ENCODE measurements at places on chromosomes 7 and 10. TPM values are rescaled to one million over a fixed set of nuclear protein-coding genes. Genes with fewer than 3 reads are reported as not detected.
A peak's percentile ranks its signal among the peaks of the same experiment; 100 is the strongest.

The CADPS2 gene
- total RNA-seq = 41.2 TPM

The TRRAP gene
- 30.0 TPM for total RNA-seq

The H2BK1 gene
- total RNA-seq = not detected

The HOXA2 gene
- total RNA-seq = 0.86 TPM

The ATG9B gene
- 0.46 TPM for total RNA-seq

The ALOX5 gene
- 502 TPM for total RNA-seq

The UFSP1 gene
- 4.8 TPM for total RNA-seq

The CALN1 gene
- total RNA-seq = 0.24 TPM

The MRLN gene
- not detected for total RNA-seq

The ASNS gene
- total RNA-seq = 51.7 TPM

The DNA2 gene
- total RNA-seq = 9.3 TPM

DNA sequence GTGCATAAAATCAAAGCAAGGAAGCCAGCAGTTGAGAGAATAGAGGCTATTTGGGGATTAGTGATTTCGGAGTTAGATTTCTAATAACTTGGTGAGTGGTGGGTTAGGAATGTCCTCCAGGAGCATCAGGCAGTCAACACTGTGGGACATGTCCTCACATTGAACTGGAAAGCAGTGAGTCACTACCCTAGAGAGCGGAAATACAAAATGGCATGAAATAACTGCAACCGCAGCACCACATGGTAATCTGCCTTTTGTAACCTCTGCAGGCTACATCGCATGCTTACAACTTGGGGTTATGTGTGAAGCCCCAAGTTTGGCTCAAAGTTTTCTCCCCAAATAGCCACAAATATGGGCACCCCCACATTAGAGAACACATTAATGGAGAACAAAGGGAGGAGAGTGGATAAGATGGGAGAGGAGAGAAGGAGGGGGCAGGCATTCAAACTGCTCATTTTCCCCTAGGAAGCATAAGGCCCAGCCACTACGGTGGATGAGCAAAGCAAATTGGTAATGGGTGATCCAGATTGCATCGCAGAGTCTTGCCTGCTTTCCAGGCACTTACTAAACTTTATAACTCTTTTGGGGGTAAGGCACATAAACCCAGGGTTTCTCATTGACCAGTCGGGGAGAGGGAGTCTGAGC, 22.0 kb upstream of the SLF2 start:
- no peaks in the 10 kb centered on the region for H3K36me3 ChIP-seq
- H3K4me1 ChIP-seq = no peaks in the 10 kb centered on the region
- H3K4me3 ChIP-seq = no peak overlapping the region
- no peaks in the 10 kb centered on the region for H3K27me3 ChIP-seq

DNA sequence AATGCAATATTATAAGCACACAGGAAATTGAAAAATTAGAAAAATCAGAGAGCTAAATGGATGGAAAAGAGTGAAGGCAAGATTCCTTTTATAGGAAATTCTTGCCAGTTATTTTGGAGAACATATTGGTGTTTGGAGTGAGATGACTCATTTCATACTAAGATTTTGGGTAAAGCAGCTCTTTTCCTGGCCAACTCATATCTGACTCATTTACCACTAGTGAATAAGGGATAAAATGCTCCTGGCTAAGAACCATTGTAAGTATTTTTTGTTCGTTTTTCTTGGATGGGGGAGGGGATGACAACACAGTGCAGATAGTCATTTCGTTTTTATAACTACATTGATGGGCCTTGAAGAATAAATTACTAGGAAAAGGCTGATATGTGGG, 139.3 kb downstream of the TWIST1 start:
- no peaks in the 10 kb centered on the region for H3K36me3 ChIP-seq
- H3K4me1 ChIP-seq = no peaks in the 10 kb centered on the region
- H3K27me3 ChIP-seq = no peaks in the 10 kb centered on the region
- H3K4me3 ChIP-seq = no peak overlapping the region
- no peak overlapping the region for H3K27ac ChIP-seq
- DNase-seq = no peak

GRCh38 chr10:35940141-35941041, 298.3 kb upstream of the FZD8 start:
- no peak overlapping the region for H3K4me3 ChIP-seq
- H3K36me3 ChIP-seq = no peaks in the 10 kb centered on the region
- no peaks in the 10 kb centered on the region for H3K27me3 ChIP-seq

- H3K4me3 ChIP-seq = no peak overlapping the region
- no peak overlapping the region for H3K27ac ChIP-seq
- no peaks in the 10 kb centered on the region for H3K4me1 ChIP-seq
- H3K36me3 ChIP-seq = no peaks in the 10 kb centered on the region
Observed at GRCh38 chr10:48277093-48277492, 2.6 kb upstream of the FRMPD2 start.

DNA sequence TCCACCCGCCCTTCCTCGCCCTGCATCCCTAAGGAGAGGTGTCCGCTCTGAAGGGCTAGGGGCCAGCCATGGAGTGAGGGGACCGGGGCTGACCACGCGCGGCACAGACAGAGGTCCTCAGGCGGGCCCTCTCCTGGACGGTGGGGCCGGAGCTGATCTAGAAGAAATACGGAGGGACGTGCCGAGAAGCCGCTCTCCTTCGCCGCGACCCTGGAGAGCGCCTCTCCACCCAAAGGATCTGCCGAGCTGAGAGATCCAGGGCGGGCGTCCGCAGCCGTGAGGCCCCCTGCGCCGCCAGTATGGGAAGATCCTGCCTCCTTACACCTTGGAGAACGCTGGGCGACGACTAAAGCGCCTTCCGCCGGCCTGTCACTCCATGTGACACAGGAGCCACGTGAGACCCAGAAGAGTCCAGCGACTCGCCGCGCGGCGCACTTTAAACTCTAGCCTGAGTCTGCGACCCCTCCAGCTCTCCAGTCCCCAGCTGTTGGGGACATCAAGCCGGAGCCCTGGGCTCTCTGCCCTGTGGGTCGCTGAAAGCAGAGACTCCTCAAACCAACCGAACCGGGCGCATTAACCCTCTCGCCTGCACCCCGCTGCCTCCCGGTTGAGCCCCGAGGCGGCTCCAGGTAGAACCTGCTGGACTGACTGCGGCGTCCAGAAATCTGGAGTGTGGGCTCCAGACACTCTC, 1.5 kb upstream of the SFMBT2 start:
- peak; percentile 84 for DNase-seq
- H3K27ac ChIP-seq = peak overlapping the region; percentile 8
- H3K36me3 ChIP-seq = no peaks in the 10 kb centered on the region
- H3K27me3 ChIP-seq = peaks cover 24% of the 10 kb centered on the region
- H3K4me1 ChIP-seq = peaks cover 19% of the 10 kb centered on the region

GRCh38 chr7:101780281-101780680, 37.1 kb upstream of the CUX1 start:
- no peak for DNase-seq
- H3K4me3 ChIP-seq = no peak overlapping the region
- peaks cover 10% of the 10 kb centered on the region for H3K4me1 ChIP-seq
- H3K27ac ChIP-seq = no peak overlapping the region
- no peaks in the 10 kb centered on the region for H3K36me3 ChIP-seq

GRCh38 chr7:142615508-142615907, 133.8 kb upstream of the PRSS1 start:
- DNase-seq = no peak
- H3K4me1 ChIP-seq = no peaks in the 10 kb centered on the region
- H3K36me3 ChIP-seq = no peaks in the 10 kb centered on the region
- H3K27me3 ChIP-seq = no peaks in the 10 kb centered on the region

- no peak overlapping the region for H3K27ac ChIP-seq
- no peak overlapping the region for H3K4me3 ChIP-seq
- H3K4me1 ChIP-seq = no peaks in the 10 kb centered on the region
- no peak for DNase-seq
- H3K27me3 ChIP-seq = no peaks in the 10 kb centered on the region
Observed at GRCh38 chr7:51602376-51602775, 285.8 kb upstream of the COBL start.

DNA sequence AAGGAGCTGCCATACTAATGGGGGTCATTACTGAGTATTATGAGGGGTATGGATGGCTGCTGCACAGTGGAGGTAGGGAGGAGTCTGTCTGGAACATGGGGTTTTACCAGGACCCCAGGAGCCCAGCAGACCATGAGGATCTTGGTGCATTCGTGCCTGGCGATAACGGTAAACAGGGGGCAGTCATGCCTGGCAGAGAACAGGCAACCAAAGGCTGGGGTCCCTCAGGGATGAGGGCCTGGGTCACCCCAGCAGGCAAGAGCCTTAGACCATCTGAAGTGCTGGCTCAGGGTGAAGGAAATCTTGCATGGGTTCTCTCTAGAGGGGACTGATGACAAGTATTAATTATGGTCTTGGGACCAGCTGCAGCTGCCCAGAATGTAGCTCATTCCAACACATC, 46.1 kb downstream of the MYL10 start:
- no peaks in the 10 kb centered on the region for H3K36me3 ChIP-seq
- H3K4me1 ChIP-seq = no peaks in the 10 kb centered on the region
- no peak for DNase-seq
- no peak overlapping the region for H3K27ac ChIP-seq
- no peak overlapping the region for H3K4me3 ChIP-seq

DNA sequence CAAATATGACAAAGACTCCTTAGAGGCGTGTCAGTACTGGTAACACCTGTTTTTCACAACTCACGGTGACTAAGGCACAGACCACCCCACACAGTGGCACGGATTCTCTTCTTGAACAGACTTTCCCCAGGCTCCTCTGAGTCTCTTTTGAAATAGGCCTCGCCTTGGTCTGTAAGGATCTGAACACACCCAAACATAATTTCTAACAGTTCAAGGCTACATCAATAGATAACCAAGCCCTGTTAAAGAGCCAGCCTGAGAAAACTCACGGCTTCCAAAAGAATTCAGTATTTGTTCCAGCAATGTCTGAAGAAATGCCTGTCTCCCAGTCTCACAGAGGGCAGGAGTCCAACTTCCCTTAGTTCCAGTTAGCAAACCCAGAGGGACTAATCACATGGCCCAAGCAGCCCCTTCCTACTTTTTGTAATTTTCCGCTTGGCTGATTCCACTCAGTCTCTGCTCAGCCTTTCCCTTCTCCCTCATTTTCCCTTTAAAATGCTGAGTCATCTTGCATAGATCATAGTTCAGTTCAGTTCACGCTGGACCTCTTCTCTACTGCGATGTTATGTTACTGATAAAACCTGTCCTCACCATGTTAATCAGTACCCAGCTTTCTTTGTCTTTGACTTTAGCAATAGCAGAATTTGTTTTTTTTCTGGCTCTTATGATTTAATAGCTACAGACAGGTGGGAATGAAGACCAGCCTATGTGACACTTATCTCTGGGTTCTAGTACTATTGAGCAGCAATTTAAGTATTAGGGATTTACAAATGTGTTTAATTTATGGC, 22.6 kb upstream of the AKR1C3 start:
- DNase-seq = no peak
- peaks cover 11% of the 10 kb centered on the region for H3K4me1 ChIP-seq
- H3K36me3 ChIP-seq = no peaks in the 10 kb centered on the region
- peak overlapping the region; percentile 56 for H3K27ac ChIP-seq
- H3K4me3 ChIP-seq = no peak overlapping the region
- no peaks in the 10 kb centered on the region for H3K27me3 ChIP-seq

- no peak overlapping the region for H3K4me3 ChIP-seq
- H3K36me3 ChIP-seq = peaks cover 12% of the 10 kb centered on the region
- DNase-seq = no peak
- no peak overlapping the region for H3K27ac ChIP-seq
- H3K4me1 ChIP-seq = peaks cover 12% of the 10 kb centered on the region
- H3K27me3 ChIP-seq = no peaks in the 10 kb centered on the region
Observed at GRCh38 chr7:102393467-102393866, 2.7 kb upstream of the PRKRIP1 start.

GRCh38 chr7:152362128-152362926, 73.5 kb downstream of the KMT2C start:
- no peaks in the 10 kb centered on the region for H3K27me3 ChIP-seq
- no peak overlapping the region for H3K27ac ChIP-seq
- peaks cover 10% of the 10 kb centered on the region for H3K4me1 ChIP-seq
- no peak overlapping the region for H3K4me3 ChIP-seq
- no peaks in the 10 kb centered on the region for H3K36me3 ChIP-seq

DNA sequence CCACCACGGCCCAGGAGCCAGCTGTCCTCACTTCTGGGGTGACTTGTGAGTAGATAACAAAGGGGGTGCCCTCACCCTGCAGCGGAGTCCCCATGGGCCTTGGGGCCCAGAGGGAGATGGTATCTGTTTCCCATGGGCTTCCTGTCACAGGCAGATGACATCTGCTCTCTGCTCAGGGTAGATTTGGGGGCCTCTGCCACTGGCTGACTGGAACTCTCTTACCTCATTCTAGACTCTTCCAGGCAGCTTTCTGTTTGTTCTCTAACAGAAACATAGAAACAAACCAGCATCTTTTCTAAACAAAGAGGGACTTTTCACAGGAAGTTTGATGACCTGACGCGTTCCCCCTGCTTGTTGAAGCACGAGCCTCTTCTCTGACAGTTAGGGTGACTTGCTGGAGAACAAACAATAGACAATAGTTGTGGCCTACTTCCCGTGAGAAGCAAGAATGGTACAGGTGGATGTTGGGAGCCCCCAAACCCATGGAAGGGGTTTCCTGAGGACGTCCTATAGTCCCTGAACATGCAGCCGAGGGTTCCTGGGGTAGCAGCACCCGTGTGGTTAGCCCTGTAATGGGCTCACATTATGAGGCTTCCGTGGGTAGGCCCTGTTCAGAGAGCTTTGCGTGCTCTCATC, 61.6 kb downstream of the GRK5 start:
- peaks cover 70% of the 10 kb centered on the region for H3K4me1 ChIP-seq
- no peaks in the 10 kb centered on the region for H3K36me3 ChIP-seq
- peak overlapping the region; percentile 87 for H3K27ac ChIP-seq
- no peak overlapping the region for H3K4me3 ChIP-seq

- no peak overlapping the region for H3K4me3 ChIP-seq
- no peaks in the 10 kb centered on the region for H3K36me3 ChIP-seq
- peak; percentile 80 for DNase-seq
- peaks cover 80% of the 10 kb centered on the region for H3K4me1 ChIP-seq
- no peaks in the 10 kb centered on the region for H3K27me3 ChIP-seq
- H3K27ac ChIP-seq = no peak overlapping the region
Observed at GRCh38 chr10:124643330-124644009, 100.7 kb downstream of the FAM53B start.

- no peaks in the 10 kb centered on the region for H3K36me3 ChIP-seq
- peaks cover 10% of the 10 kb centered on the region for H3K4me1 ChIP-seq
- H3K27ac ChIP-seq = no peak overlapping the region
- no peak for DNase-seq
- no peak overlapping the region for H3K4me3 ChIP-seq
- H3K27me3 ChIP-seq = no peaks in the 10 kb centered on the region
Observed at GRCh38 chr10:7565871-7566270, 100.9 kb downstream of the ITIH5 start.

- H3K4me1 ChIP-seq = peaks cover 40% of the 10 kb centered on the region
- no peaks in the 10 kb centered on the region for H3K27me3 ChIP-seq
- peaks cover 2% of the 10 kb centered on the region for H3K36me3 ChIP-seq
- DNase-seq = peak; percentile 65
- H3K4me3 ChIP-seq = no peak overlapping the region
Observed at GRCh38 chr7:43764039-43764761, 5.7 kb downstream of the BLVRA start.

DNA sequence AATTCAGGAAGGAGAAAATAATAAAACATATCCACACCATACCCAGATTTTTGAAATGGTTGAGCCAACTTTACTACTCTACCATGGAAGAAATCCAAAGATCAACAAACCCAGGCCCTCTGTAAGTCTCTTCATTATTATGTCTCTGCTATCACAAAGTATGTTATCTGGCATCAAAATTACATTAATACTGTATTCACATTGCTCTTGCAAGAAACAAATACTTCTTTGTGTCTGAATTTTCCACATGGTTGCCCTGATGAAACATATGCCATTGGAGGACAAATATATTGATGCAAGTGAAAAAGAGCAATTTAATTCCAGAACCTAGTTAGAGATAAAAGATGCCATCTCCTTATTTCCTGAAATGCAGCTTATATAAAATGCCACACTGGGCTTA, 204.0 kb downstream of the FZD1 start:
- H3K27me3 ChIP-seq = no peaks in the 10 kb centered on the region
- H3K4me1 ChIP-seq = no peaks in the 10 kb centered on the region
- H3K36me3 ChIP-seq = no peaks in the 10 kb centered on the region

All from upper lobe of left lung (tissue), 6 donors.